ENCODE measurements at places on chromosomes 1 and 21. TPM values are rescaled to one million over a fixed set of nuclear protein-coding genes. Genes with fewer than 3 reads are reported as not detected.
A peak's percentile ranks its signal among the peaks of the same experiment; 100 is the strongest.

PEX19 gene
- 25.3 TPM for total RNA-seq

NENF gene
- total RNA-seq, result 65.8 TPM

NID1 gene
- total RNA-seq, result 120 TPM

IGFN1 gene
- not detected for total RNA-seq

OR6N1 gene
- total RNA-seq, result not detected

TTC24 gene
- total RNA-seq, result not detected

SLFNL1 gene
- total RNA-seq, result 0.49 TPM

NPPA gene
- not detected for total RNA-seq

CFHR5 gene
- total RNA-seq, result not detected

LCE3E gene
- total RNA-seq, result 2.7 TPM

SELL gene
- total RNA-seq, result 1.7 TPM

S100A7 gene
- total RNA-seq, result 8.8 TPM

LCE2B gene
- total RNA-seq, result not detected

- no peak for DNase-seq
- no peaks in the 10 kb centered on the region for H3K27me3 ChIP-seq
- H3K4me1 ChIP-seq, result peaks cover 6% of the 10 kb centered on the region
- H3K4me3 ChIP-seq, result no peak overlapping the region
- no peaks in the 10 kb centered on the region for H3K36me3 ChIP-seq
Observed at GRCh38 chr1:39979654-39980053, 24.7 kb downstream of the MFSD2A start.

DNA sequence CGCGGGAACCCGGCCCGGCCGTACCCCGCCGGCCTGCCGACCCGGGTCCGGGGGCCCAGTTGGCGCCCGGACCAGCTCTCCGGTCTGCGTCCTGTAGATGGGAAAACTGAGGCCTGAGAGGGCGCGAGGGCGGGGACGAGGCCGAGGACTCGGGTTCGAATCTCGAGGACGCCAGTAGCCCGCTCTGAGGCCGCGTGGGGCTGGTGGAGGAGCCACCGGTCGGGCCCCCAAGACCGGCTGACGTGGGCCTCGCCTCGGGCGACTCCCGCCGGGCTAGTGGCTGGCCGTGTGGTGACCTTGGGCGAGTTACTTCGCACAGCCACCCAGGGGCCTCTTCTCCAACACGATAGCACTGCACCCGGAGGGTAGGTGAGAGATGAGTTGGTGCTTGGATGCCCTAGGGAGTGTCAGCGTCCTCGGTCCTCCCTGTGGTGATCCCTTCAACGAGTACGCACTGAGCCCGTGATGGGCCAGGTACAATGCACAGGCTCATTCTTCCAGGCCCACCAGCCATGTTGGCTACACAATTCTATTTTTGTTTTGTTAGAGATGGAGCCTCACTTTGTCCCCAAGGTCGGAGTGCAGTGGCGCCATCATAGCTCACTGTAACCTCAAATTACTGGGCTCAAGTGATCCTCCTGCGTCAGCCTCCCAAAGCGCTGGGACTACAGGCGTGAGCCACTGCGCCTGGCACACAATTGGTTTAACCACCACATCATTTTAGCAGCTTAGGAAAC lies 404 bp upstream of the SCMH1 start:
- peak overlapping the region; percentile 66 for H3K4me3 ChIP-seq
- peak overlapping the region; percentile 88 for H3K27ac ChIP-seq
- no peak for DNase-seq
- peaks cover 42% of the 10 kb centered on the region for H3K4me1 ChIP-seq
- H3K27me3 ChIP-seq, result no peaks in the 10 kb centered on the region

DNA sequence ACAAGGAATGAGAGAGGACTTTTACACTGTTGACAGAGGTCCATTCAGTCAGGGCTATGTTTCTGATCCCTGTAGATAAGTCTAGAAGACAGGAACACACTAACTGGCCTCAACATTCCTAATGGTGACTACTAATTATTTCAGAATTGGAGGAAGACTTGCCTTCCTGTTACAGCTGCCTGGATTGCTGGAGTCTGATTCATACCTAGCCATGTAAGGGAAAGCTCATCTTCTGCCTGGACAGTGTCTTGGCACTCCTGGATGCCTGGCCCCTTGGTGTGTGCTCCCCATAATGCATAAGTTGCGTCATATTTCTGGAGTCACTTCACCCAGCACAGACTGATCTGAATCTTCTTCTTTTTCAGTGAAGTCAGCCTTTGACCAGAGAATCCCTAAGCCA lies 326.0 kb upstream of the RUNX1 start:
- H3K4me3 ChIP-seq, result no peak overlapping the region
- DNase-seq, result no peak
- H3K36me3 ChIP-seq, result no peaks in the 10 kb centered on the region
- no peaks in the 10 kb centered on the region for H3K27me3 ChIP-seq

GRCh38 chr1:156814571-156815260 lies 1.9 kb downstream of the SH2D2A start:
- H3K27ac ChIP-seq, result peak overlapping the region; percentile 81
- peaks cover 12% of the 10 kb centered on the region for H3K4me1 ChIP-seq
- H3K27me3 ChIP-seq, result peaks cover 13% of the 10 kb centered on the region
- H3K36me3 ChIP-seq, result no peaks in the 10 kb centered on the region
- no peak for DNase-seq

- no peaks in the 10 kb centered on the region for H3K27me3 ChIP-seq
- H3K27ac ChIP-seq, result peak overlapping the region; percentile 98
- DNase-seq, result no peak
- peaks cover 12% of the 10 kb centered on the region for H3K36me3 ChIP-seq
- H3K4me1 ChIP-seq, result peaks cover 65% of the 10 kb centered on the region
Observed at GRCh38 chr1:19205403-19205802, 4.7 kb downstream of the UBR4 start.

- DNase-seq, result no peak
- H3K36me3 ChIP-seq, result no peaks in the 10 kb centered on the region
- H3K27me3 ChIP-seq, result no peaks in the 10 kb centered on the region
- no peak overlapping the region for H3K4me3 ChIP-seq
- no peak overlapping the region for H3K27ac ChIP-seq
- H3K4me1 ChIP-seq, result no peaks in the 10 kb centered on the region
Observed at GRCh38 chr1:48665708-48666407, 110.8 kb downstream of the BEND5 start.

GRCh38 chr1:177274687-177275211 lies 104.0 kb downstream of the BRINP2 start:
- DNase-seq, result no peak
- H3K4me3 ChIP-seq, result no peak overlapping the region
- H3K36me3 ChIP-seq, result no peaks in the 10 kb centered on the region
- H3K27ac ChIP-seq, result no peak overlapping the region
- H3K4me1 ChIP-seq, result no peaks in the 10 kb centered on the region

- H3K4me1 ChIP-seq, result peaks cover 9% of the 10 kb centered on the region
- no peaks in the 10 kb centered on the region for H3K27me3 ChIP-seq
- H3K4me3 ChIP-seq, result no peak overlapping the region
- no peak overlapping the region for H3K27ac ChIP-seq
- no peak for DNase-seq
Observed at GRCh38 chr1:202858789-202859414, 30.0 kb downstream of the RABIF start.

DNA sequence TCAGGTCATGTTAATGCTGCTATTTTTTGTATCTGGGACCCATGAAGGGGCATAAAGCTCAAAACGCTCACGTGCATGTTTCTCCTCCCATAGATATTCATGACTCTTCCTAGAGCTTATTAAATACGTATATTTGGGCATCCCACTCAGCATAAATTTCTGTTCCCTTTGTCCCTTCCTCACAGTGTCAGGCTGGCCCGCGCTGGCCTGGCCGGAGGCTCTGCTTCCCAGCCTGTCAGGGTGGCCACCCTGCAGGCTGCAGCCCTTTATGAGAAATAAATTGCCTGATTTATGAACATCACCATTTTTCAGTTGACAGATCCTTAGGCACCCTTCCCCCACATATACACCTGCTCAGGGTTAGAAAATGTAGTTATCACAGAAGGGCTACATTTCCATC lies 44.0 kb upstream of the NTPCR start:
- no peak overlapping the region for H3K27ac ChIP-seq
- no peak for DNase-seq
- H3K4me1 ChIP-seq, result peaks cover 7% of the 10 kb centered on the region

DNA sequence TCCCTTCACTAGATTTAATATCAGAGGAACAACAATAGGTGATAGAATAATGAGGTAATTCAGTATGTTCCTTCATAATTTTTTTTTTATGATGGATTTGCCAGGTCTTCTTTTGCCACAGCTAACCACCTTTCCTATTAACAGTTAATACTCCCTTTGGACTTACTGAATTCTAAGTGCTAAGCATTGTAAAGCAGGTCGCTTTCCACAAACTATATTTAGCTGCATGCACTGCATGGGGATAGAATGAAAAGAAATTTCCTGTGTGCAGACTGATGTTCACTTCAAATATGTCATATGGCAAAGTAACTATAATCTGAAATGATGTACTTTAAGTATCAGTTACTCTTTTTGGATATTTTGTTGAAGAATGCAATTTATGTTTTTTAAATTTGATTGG lies 85.8 kb downstream of the GPR161 start:
- no peaks in the 10 kb centered on the region for H3K36me3 ChIP-seq
- no peak for DNase-seq
- no peaks in the 10 kb centered on the region for H3K4me1 ChIP-seq
- no peak overlapping the region for H3K27ac ChIP-seq
- H3K4me3 ChIP-seq, result no peak overlapping the region

DNA sequence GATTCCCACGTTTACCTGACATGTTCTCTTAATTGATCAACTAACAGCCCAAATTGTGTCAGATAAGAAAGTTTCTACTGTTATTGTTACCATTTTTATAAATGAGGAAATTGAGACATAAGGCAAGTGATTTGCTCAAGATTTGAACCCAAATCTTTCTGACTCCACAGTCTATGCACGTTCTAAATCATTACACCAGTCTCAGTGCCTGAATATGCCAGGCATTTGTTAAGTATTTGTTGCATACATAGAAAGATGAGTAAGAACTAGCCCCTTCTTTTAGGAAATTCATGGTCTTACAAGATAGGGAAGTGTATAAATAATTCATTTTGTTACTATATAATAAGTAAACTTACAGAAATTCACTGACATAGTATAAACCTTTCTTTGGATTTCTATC lies 7.1 kb upstream of the CD101 start:
- peaks cover 27% of the 10 kb centered on the region for H3K4me1 ChIP-seq
- no peak overlapping the region for H3K27ac ChIP-seq
- DNase-seq, result no peak
- H3K4me3 ChIP-seq, result no peak overlapping the region
- no peaks in the 10 kb centered on the region for H3K27me3 ChIP-seq

DNA sequence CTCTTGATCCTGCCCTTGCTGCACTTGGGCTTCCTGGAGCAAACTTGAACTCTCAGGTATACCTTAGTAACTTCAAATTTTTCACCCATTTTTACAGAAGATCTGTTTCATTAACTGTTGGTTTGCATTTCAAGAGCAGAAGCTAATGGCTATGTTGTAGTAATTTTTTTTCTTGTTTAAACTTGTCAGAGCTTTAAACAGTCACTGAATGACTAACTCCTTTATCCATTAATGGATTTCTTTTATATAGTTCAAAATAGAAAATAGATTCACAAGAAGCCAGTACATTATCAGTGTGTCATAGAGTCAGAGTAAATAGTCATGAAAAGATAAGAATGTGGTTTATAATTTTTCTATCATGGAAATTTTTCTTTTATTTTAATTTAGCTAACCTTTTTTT lies 13.6 kb downstream of the SRSF11 start:
- H3K36me3 ChIP-seq, result peaks cover 6% of the 10 kb centered on the region
- no peaks in the 10 kb centered on the region for H3K27me3 ChIP-seq
- no peak overlapping the region for H3K4me3 ChIP-seq

- H3K27me3 ChIP-seq, result no peaks in the 10 kb centered on the region
- H3K36me3 ChIP-seq, result no peaks in the 10 kb centered on the region
- no peak overlapping the region for H3K4me3 ChIP-seq
- H3K27ac ChIP-seq, result peak overlapping the region; percentile 23
- H3K4me1 ChIP-seq, result peaks cover 17% of the 10 kb centered on the region
Observed at GRCh38 chr1:107936498-107937481, 28.2 kb downstream of the VAV3 start.

DNA sequence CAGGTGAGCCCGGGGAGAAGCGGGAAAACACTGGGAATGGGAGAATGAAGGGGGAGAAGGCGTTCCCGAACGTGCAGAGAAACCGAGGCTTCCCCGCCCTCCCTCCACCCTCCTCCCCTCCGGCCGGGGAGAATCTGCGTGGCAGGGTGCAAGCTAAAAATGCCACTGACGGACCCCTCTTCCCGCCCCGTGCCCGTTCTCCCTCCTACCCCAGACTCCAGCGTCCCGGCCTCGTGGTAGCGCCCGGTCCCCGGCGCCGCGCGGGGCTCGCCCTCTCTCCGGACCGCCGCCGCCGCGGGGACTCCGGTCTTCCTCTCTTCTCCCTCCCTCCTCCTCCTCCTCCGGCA lies 81.6 kb upstream of the AK4 start:
- no peaks in the 10 kb centered on the region for H3K27me3 ChIP-seq
- peak overlapping the region; percentile 94 for H3K27ac ChIP-seq
- peaks cover 5% of the 10 kb centered on the region for H3K4me1 ChIP-seq
- H3K36me3 ChIP-seq, result no peaks in the 10 kb centered on the region
- DNase-seq, result no peak
- H3K4me3 ChIP-seq, result peak overlapping the region; percentile 80

- peaks cover 3% of the 10 kb centered on the region for H3K4me1 ChIP-seq
- no peaks in the 10 kb centered on the region for H3K27me3 ChIP-seq
- no peak for DNase-seq
- no peak overlapping the region for H3K27ac ChIP-seq
- H3K4me3 ChIP-seq, result no peak overlapping the region
Observed at GRCh38 chr1:115245227-115245626, 92.8 kb downstream of the NGF start.

- no peak for DNase-seq
- H3K4me3 ChIP-seq, result no peak overlapping the region
- H3K27me3 ChIP-seq, result no peaks in the 10 kb centered on the region
- no peaks in the 10 kb centered on the region for H3K36me3 ChIP-seq
- H3K4me1 ChIP-seq, result no peaks in the 10 kb centered on the region
Observed at GRCh38 chr1:48121955-48122354, 100.6 kb upstream of the SLC5A9 start.
